ENCODE measurements at places on chromosomes 7 and 10.

DNA sequence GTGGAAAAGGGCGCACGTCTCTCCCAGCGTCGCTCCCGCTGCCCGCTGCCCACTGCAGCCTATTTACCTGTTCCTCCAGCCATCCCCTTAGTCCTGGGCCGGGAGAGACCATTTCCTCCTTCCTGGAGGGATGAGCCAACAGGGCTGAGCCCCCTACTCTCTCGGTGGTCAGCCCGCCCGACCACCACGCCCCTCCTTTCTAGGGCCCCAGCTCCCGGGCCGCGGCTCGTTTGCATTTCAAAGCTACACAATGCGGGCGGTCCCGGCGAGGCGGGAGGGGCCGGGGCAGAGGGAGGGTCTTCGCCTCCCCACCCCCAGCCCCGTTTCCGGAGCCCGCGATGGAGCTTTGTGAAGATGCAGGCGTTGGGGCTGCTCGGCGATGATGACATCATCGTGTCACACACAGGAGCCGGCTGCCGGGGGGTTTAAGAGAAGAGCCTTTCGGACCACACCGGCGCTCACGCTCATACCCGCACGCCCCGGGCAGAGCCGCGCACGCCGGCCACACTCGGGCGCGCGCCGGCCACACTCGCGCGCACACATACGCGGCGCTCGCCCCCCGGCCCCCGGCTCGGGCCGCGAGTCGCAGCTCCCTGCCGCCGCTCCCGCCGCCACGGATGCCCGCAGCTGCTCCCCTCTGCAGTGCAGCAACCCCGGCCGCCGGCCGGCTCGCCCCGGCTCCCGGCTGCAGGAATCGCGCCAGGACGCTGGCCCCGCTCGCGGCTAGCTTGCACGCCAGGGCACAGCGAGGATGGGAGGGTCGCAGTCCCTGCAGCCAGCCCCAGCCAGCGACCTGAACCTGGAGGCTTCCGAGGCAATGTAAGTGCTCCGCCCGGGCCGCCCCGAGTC is 107.7 kb upstream of the BTBD16 start:
- no peak for DNase-seq

DNA sequence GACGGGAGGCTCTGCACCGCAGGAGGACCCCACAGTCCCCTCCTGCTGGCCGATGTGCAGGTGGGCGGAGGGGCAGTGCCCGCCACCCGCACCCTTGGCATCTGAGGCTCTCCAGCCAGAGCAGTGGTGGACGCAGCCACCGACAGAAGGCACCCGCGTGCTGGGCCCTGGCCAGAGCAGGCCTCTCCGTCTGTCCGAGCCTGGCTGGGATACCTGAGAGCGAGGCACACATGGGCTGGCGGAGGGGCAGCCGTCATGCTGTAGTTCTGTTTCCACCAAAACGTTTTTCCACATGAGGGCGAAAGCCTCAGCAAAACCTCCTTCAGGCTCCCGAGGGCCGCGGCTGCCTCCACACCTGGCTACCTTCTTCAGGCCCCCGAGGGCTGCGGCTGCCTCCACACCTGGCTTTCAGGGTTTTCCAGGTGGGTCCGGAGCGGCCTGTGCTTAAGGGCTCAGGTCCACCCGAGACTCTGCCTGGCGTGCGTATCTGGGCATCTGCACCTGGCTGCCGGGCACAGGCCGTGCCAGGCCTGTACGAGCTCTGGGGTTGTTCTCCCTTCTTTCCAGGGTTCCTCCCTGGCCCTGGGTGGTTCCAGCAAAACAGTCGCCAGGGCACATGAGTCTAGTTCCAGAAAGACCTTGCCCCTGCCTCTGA is 115.5 kb downstream of the INPP5A start:
- DNase-seq: no peak

GRCh38 chr10:81957976-81958375 is 83.0 kb downstream of the NRG3 start:
- DNase-seq: no peak

GRCh38 chr10:70715853-70716795 is 43.8 kb downstream of the ADAMTS14 start:
- DNase-seq: peak; percentile 21

Data from hematopoietic multipotent progenitor cell treated with erythropoietin and hydrocortisone succinate and interleukin-3 and kit ligand, for 4 days (in vitro differentiated cells).